ENCODE measurements at places on chromosomes 7 and 10. TPM values are rescaled to one million over a fixed set of nuclear protein-coding genes. Genes with fewer than 3 reads are reported as not detected.

ZNF248 gene
- total RNA-seq, result 4.7 TPM

STARD3NL gene
- total RNA-seq, result 53.9 TPM

ELOVL3 gene
- 0.21 TPM for total RNA-seq

RBM20 gene
- total RNA-seq, result 1.7 TPM

POMZP3 gene
- 18.7 TPM for total RNA-seq

ZNF365 gene
- 0.94 TPM for total RNA-seq

KLHL7 gene
- total RNA-seq, result 23.0 TPM

PCDH15 gene
- not detected for total RNA-seq

PKD2L1 gene
- total RNA-seq, result not detected

BTBD16 gene
- 0.52 TPM for total RNA-seq

RELN gene
- 0.03 TPM for total RNA-seq

ASZ1 gene
- not detected for total RNA-seq

LZTS2 gene
- total RNA-seq, result 30.1 TPM

PKD1L1 gene
- total RNA-seq, result 0.22 TPM

CHRM2 gene
- not detected for total RNA-seq

CALHM1 gene
- not detected for total RNA-seq

NPFFR1 gene
- total RNA-seq, result not detected

FANK1 gene
- 3.1 TPM for total RNA-seq

OIT3 gene
- 0.13 TPM for total RNA-seq

TMEM213 gene
- total RNA-seq, result not detected

NPTX2 gene
- not detected for total RNA-seq

TSPAN15 gene
- 102 TPM for total RNA-seq

GDI2 gene
- total RNA-seq, result 207 TPM

DYDC2 gene
- total RNA-seq, result 0.06 TPM

NDUFB8 gene
- 295 TPM for total RNA-seq

EBLN1 gene
- not detected for total RNA-seq

AS3MT gene
- total RNA-seq, result 3.3 TPM

WEE2 gene
- total RNA-seq, result not detected

HPSE2 gene
- total RNA-seq, result not detected

ZNF467 gene
- 1.1 TPM for total RNA-seq

LARP4B gene
- 33.4 TPM for total RNA-seq

DNTT gene
- not detected for total RNA-seq

GARIN1A gene
- total RNA-seq, result 0.67 TPM

GRM8 gene
- total RNA-seq, result not detected

TAS2R41 gene
- not detected for total RNA-seq

ZCCHC24 gene
- total RNA-seq, result 5.1 TPM

MNX1 gene
- total RNA-seq, result 5.3 TPM

CALML5 gene
- total RNA-seq, result not detected

SPDYE9 gene
- not detected for total RNA-seq

Measured in A549 treated with CpdA at 1 μM for 4 hours (cell line).